Activated T-helper 2 cell treated with anti-CD3 and anti-CD28 coated beads, Interferon-gamma antibody, Interleukin-2, Interleukin-4, amounts not matched to agents 10 μg/mL and 5 μg/mL and 100 μg/mL, durations not matched to agents 14 hours and 24 hours and 36 hours (primary cell): ENCODE measurements at places on chromosomes 11 and 22.

- no peak for DNase-seq
Measured at GRCh38 chr11:5317292-5317691, 6.8 kb downstream of the OR51B2 start.

DNA sequence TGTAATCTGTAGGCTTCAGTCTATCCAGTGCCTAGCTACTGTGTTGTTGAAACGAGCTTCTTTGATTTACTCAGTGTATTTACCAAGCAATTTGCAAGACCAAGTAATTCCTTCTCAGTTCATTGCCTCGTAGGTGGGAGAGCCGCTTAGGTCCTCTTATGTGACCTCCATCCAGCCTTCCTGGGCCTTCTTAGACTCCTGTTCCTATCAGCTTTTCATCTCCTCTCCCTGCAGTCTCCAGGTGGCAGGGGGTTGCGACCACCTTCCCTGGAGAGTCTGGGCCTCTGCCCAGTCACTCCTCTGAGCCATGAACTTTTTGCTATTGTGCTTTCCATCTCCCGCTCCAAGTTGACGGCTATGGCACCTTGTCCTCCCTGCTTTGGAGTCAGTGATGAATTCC is 251.8 kb downstream of the KIRREL3 start:
- DNase-seq, result no peak

DNA sequence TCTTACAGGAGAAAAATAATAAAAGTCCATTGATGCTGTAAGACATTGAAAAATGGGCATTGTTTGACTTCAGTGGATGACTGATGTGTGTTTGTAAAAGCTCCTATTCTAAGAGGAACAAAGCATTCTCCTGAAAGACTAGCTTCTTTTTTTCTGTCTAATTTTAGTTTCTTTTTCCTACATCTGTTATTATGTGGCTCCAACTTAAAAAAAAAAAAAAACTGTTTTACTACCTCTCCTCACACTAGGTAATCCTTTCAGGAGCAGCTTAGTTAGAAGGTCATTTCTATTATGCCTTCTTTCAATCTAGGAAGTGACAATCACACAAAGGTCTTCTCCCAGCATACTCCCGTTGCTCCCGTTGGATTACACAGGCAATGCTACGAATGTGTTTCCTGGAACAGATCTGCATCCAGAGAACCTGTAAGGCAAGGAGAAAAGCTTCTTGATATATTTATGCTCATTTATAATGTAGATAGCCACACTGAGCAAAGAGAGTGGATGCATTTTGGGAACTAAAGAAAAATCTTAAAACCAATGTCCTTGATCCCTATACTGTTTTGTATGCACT is 595.1 kb upstream of the CCDC179 start:
- no peak for DNase-seq

DNA sequence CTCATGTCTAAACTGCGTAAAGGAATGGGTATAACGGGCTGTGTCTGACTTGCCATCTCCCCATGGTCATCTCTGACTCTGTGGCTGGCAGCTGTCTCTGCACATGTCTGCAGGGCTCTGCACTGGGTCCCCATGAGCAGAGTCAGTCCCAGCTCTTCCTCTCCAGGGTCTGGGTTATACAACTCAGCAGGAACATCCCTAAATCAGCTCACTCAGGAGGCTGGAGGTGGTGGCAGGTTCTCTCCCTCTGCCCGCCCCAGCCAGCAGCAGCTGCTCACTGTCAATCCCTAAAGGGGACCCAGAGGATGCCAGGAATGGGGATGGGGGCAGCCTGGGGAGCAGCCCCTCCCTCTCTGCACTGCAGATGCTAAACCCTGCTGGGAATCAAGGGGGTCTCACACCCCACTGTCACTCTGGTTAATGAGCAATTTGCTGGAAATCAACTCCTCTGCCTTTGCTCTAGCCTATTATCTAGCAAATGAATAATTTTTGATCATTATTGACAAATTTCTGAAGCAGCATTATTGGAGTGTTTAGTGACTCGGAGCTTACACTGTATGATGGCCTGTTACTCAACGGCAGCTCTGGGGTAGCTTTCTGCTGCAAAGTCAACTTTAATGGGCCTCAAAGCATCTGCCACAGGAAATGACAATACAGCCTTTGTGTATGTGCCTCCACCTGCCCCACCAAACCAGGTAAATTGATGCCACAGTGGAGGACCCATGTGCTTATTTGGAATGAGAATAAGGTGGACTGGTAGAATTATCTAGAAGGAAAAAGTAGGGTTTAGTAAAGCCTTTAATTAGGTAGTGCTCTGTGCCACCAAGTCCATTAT is 55.7 kb upstream of the SHANK2 start:
- no peak for DNase-seq

GRCh38 chr22:26558248-26558895 is 31.6 kb downstream of the TPST2 start:
- DNase-seq, result no peak

DNA sequence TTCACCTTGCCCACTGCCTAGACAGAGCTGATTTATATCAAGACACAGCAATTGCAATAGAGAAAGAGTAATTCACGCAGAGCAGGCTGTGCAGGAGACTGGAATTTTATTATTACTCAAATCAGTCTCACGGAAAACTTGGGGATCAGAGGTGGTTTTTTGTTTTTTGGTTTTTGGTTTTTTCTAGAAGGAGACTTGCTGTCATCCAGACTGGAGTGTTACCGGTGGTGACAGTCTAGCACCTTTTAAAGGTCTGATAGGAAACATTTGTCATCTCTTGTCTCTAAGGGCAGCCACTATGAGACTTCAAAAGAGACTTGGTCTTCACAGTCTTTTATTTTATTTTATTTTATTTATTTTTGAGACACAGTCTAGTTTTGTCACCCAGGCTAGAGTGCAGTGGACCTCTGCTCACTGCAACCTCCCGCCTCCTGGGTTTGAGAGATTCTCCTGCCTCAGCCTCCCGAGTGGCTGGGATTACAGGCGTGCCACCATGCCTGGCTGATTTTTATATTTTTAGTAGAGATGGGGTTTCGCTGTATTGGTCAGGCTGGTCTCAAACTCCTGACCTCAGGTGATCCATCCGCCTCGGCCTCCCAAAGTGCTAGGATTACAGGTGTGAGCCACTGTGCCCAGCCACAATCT is 19.1 kb downstream of the APOBEC3H start:
- DNase-seq, result no peak
